Activated CD4-positive, alpha-beta T cell treated with anti-CD3 and anti-CD28 coated beads, Interleukin-10, Interleukin-2, amounts not matched to agents 100 ng/mL and 50 ng/mL, durations not matched to agents 16 hours and 8 hours (primary cell): ENCODE measurements at places on chromosomes 2 and 18.
A peak's percentile ranks its signal among the peaks of the same experiment; 100 is the strongest.

- peak; percentile 23 for DNase-seq
Measured at GRCh38 chr2:162013514-162014475, 60.2 kb downstream of the DPP4 start.

DNA sequence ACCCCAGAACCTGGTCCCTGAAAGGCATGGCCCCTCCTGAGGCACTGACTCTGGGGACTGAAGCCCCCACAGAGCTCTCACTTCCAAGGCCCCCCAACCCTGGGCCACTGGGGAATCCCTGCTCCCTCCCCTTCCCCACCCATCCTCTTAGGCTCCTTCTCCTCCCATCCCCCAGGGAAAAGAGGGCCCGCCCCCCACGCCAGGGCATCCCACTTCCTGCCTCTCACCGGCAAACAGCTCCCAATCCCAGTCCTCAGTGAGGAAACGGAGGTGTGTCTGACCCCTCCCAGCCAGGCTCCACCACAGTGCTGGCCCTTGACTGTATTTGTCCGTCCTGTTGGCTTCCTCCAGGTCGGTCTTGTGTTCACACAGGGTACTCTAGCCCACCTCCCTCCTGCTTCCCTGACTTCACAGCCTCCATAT lies 35.0 kb upstream of the PTMA start:
- DNase-seq = no peak

GRCh38 chr2:80852079-80852807 lies 547.7 kb upstream of the LRRTM1 start:
- DNase-seq = no peak

DNA sequence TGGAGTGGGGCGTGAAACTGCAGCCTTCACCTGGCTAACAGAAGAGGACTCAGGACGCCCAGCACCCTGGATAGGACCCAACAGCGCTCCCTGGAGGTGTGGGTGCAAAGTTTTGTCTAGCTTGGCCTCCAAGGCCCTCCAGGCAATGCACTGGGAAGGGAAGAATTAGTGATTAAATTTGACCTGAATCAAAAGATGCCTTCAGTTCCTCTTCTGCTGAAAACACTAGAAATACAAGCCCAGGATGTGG lies 779 bp upstream of the TRIB2 start:
- peak; percentile 82 for DNase-seq

- peak; percentile 96 for DNase-seq
Measured at GRCh38 chr2:37635504-37636380, 35.7 kb downstream of the CDC42EP3 start.

DNA sequence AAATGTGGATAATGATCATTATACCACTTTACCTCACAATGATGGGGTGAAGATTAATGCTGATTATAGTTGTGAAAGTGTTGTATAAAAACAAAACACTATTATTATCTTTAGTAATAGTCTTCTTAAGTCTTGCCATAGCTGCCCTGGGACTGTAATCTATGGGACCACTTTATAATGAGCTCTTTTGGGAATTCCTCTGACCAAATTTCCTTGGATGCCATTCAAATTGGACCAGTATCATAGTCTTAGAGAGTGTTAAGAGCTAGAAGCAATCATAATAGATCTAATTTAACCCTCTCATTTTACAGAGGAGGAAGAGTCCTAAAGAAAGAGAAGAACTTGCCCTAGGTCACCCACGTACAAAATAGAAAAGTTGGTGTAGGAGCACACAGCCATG lies 457.7 kb upstream of the SLC14A2 start:
- no peak for DNase-seq
